H1 (cell line): ENCODE measurements at places on chromosomes 6 and 20. TPM values are rescaled to one million over a fixed set of nuclear protein-coding genes. Genes with fewer than 3 reads are reported as not detected.

- DNase-seq, result peak; percentile 52
- H3K36me3 ChIP-seq, result no peaks in the 10 kb centered on the region
- H3K27ac ChIP-seq, result no peak overlapping the region
- no peak overlapping the region for H3K4me3 ChIP-seq
- no peaks in the 10 kb centered on the region for H3K27me3 ChIP-seq
Measured at GRCh38 chr20:15654208-15654649, 919.0 kb downstream of the KIF16B start.

DNA sequence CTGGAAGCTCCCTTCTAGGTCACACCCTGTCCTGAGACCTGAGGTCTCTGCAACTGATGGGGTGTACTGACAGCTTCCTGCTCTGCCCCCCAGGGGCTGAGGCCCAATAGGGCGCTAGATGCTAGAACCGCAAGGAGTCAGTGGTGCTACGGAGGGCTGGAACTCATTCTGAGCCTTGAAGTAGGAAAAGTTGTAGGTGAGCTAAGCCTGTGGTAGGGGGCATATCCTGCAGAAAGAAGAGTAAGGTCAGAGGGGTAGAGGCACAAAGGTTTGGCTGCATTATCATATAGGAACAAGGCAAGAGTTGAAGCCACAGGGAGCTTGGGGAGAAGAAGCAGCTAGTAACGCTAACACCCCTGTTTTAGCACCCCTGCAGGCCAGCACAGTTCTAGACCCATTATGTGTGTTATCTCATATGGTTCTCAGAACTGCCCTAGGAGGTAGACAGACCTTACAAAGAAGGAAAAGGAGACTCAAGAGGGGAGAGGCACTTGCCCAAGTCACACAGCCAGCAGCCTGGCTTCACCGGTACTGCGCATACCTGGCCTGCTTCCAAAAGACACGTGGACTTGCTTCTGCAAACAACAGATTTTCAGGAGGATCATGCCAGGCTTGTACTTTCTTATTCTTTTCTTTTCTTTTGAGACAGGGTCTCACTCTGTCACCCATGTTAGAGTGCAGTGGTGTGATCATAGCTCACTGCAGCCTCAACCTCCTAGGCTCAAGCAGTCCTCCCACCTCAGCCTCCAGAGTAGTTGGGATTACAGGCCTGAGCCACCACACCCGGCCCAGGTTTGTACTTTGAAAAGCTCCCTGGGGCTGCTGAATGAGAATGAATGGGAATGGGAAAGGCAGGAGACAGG is 156.1 kb downstream of the MRPL14 start:
- DNase-seq, result peak; percentile 36
- no peak overlapping the region for H3K27ac ChIP-seq
- no peaks in the 10 kb centered on the region for H3K27me3 ChIP-seq
- H3K36me3 ChIP-seq, result no peaks in the 10 kb centered on the region
- H3K4me3 ChIP-seq, result no peak overlapping the region
- H3K4me1 ChIP-seq, result no peaks in the 10 kb centered on the region

DNA sequence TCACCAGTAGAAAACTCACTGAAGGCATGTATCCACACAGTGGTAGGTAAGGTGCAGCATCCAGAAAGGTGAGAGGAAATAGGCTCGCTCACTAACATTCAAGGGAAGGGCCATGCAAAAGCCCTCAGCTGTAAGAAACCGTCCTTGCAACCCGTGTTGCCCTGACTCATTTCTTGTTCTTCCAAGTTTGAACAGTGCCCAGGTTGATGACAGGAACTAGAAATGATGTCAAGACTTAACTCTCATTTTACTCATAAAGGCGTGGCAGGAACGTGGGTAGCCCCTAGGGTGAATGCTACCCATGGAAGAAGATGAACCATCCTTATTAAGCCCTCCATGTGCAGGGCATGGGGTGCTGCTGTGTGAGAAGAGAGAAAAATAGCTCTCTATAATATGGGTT is 187.6 kb downstream of the CD83 start:
- H3K4me1 ChIP-seq, result no peaks in the 10 kb centered on the region
- no peak overlapping the region for H3K4me3 ChIP-seq
- no peak overlapping the region for H3K27ac ChIP-seq
- H3K36me3 ChIP-seq, result no peaks in the 10 kb centered on the region
- H3K27me3 ChIP-seq, result no peaks in the 10 kb centered on the region
- no peak for DNase-seq

Gene ZNF391
- total RNA-seq, result 12.4 and 13.0 TPM in 2 replicates

DNA sequence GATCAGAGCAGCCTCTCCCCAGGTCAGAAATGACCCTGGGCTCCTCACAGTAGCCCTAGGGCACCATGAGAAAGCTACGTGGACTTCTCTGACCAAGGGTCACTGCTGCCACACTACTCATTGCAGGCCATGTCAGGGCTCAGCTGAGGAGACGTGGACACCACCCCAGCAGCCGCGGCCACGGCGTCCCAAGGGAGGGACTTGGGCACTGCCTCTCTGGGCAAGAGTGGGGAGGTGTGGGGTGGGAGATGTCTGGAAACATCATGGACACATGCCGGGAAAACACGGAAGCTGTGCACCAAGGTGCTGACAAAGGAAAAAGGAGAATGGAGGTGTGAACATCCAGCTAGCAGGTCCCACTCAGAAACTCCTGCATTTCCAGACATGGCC is 9.0 kb downstream of the GMEB2 start:
- H3K36me3 ChIP-seq, result peaks cover 20% of the 10 kb centered on the region
- no peak for DNase-seq
- H3K4me1 ChIP-seq, result no peaks in the 10 kb centered on the region
- H3K27ac ChIP-seq, result no peak overlapping the region

DNA sequence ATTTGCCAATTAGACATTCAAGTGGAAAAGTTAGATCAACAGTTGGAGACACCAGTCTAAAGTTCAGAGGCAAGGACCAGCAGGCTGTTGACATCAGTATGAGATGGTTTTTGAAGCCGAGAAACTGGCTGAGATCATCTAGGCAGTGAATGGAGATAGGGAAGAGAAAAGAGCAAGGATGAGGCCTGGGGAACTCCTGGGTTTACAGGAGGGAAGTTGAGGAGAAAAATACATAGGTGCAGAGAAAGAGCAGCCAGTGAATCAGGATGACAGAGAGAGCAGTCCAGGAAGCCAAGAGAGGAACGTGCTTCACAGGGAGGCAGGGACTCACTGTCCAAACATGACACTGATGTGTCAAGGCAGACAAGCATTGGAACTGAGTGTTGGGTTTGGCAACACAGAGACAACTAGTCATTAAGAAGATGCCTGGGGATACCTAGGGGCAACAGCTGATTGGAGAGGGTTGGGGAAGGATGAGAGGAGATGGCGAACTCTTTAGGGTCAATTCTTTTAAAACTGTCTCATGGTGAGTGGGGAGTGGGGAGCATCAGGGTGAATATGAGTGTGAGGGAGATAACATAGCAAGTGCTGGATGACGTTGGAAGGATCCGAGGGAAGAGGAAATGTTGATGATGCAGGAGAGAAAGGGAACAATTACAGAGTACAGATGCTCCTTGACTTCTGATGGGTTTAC is 13.2 kb upstream of the SALL4 start:
- H3K4me1 ChIP-seq, result no peaks in the 10 kb centered on the region
- no peak overlapping the region for H3K4me3 ChIP-seq
- DNase-seq, result no peak
- H3K36me3 ChIP-seq, result no peaks in the 10 kb centered on the region
- H3K27ac ChIP-seq, result no peak overlapping the region

Gene DAAM2
- total RNA-seq, result 2.9 TPM in 2 replicates
